ENCODE measurements at places on chromosomes 1 and 21.

GRCh38 chr21:37281993-37282392, 14.9 kb upstream of the VPS26C start:
- peak; percentile 55 for DNase-seq

DNA sequence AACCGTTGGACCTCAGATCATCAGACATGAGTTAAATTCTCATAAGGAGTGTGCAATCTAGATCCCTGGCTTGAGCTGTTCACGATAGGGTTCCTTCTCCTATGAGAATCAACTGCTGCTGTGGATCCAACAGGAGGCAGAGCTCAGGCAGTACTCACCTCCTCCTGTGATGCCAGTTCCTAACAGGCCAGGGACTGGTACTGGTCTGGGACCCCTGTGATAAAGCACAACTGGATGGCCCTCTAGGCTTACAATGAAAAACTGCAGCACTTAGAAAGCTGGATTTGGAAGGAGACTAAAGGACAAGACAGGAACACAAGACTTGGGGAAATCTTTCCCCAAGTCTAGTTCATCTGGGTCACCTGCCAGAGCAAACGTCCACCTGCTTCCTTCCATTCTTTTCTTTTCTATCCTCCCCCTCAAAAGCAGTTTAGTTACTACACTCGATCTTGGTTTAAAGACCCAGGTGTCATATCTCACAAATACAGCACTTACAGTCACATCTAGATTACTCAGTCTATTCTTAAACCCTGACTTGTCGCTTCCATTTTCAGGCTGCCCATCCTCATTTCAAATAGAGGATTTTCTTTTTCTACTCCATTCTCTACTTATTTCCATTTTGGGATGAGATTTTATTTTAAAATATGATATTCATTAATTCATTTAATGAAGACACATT, 59.8 kb downstream of the PTPN14 start:
- no peak for DNase-seq

DNA sequence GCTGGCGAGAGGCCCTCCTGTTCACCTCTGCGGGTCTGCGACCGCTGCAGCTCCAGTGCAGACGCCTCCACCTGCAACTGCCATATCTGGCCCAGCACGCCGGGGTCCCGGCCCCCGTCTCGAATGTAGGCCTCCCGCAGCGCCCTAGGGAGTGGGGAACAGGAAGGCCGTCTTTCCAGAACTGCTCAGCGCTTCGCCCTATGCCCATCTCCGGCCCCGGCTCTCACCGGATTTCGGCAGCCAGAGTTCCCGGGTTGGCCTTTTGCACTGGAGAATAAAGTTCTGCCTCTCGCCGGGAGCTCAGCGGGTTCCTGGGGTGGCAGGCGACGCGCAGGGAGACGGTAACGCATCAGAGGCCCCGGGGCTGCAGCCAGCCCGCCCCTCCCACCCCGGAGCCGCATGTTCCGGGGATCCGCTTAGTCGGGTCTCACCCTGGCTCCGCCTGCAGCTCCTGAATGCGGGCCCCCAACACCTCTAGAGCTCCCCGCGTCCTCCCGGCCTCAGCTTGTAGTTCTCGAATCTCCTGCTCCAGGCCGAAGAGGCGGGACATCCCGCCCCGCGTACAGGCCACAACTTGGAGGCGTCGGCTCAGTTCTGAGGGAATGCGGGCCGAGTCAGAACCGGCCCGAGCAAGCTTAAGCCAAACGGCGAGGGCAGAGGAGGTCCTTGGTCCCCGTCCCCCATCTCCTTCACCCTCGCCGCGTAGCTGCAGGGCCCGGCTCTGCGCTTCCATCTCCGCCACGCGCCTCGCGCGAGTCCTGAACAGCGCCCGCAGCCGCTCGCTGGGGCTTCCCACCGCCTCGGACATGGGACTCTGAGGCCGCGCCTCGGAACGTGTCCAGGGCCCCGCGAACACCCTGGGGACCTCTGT, 1.1 kb downstream of the CCDC17 start:
- no peak for DNase-seq

DNA sequence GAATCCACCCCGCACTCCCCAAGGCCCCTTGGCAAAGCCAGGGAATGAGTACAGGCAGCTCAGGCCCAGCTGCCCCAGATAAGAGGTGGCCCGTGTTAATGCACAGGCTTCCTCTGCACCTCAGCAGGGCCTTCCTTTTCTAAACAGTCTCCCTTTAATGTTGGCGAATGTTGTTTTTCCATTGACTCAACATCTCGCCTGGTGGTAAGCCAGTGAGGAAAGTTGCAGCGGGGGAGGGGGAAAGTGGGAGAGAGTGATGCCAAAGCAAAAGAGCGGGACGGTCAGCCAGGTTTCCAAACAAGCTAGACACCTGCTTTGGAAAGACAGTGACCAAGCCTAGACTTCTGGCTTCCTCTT, 10.3 kb upstream of the PROX1 start:
- DNase-seq, result no peak

GRCh38 chr1:31936278-31936980, 1.7 kb downstream of the PTP4A2 start:
- DNase-seq, result peak; percentile 63

DNA sequence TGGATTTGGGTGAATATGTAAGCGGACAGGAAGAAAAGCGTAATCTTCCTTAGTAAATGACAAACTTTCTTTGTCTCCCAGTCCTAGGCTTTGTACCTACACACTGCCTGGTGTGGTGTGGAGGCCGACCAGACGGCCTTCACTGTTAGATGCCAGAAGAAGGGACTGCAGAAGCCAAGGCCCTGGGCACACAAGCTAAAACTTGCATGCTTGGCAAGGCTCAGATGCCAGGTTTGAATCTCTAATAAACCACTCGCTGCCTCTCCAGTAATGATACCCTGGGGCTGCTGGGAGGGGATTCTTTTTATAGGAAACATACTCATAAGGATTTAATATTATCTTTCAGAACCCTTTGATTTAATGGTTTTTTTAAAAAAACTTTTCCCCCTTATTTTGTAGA, 263.8 kb downstream of the PTPRC start:
- no peak for DNase-seq
